Placental epithelial cell (primary cell): ENCODE measurements at places on chromosomes 6 and 20. TPM values are rescaled to one million over a fixed set of nuclear protein-coding genes. Genes with fewer than 3 reads are reported as not detected.

C6orf58 gene
- total RNA-seq, result not detected in 2 replicates

BEND6 gene
- 12.6 and 20.6 TPM in 2 replicates for total RNA-seq

LAMA4 gene
- 0.22 and 1.2 TPM in 2 replicates for total RNA-seq

FRK gene
- 5.1 and 6.5 TPM in 2 replicates for total RNA-seq

MAP7 gene
- 15.3 and 15.9 TPM in 2 replicates for total RNA-seq

MAFB gene
- total RNA-seq, result 33.2 and 79.3 TPM in 2 replicates

NFKBIE gene
- total RNA-seq, result 4.8 and 5.9 TPM in 2 replicates

GGTLC1 gene
- total RNA-seq, result not detected in 2 replicates

MEP1A gene
- not detected in 2 replicates for total RNA-seq

BPIFA1 gene
- total RNA-seq, result not detected in 2 replicates

PRDM1 gene
- total RNA-seq, result 0.79 and 0.98 TPM in 2 replicates

SLC22A16 gene
- not detected in 2 replicates for total RNA-seq

ZBTB46 gene
- total RNA-seq, result 1.6 and 1.8 TPM in 2 replicates

KCNQ5 gene
- total RNA-seq, result 0.43 and 5.9 TPM in 2 replicates

POPDC3 gene
- under 0.01 TPM in 1 of 2 replicates, not detected in the other for total RNA-seq

ECT2L gene
- 0.39 TPM in 1 of 2 replicates, not detected in the other for total RNA-seq

ACTL10 gene
- 6.0 and 7.1 TPM in 2 replicates for total RNA-seq

TSBP1 gene
- not detected in 2 replicates for total RNA-seq

RIPPLY2 gene
- total RNA-seq, result not detected in 2 replicates

RFX6 gene
- not detected in 2 replicates for total RNA-seq

ORC3 gene
- 23.9 and 27.1 TPM in 2 replicates for total RNA-seq

HLA-G gene
- total RNA-seq, result 1.8 and 4.7 TPM in 2 replicates

CARMIL1 gene
- 64.4 and 68.7 TPM in 2 replicates for total RNA-seq

VGLL2 gene
- total RNA-seq, result not detected in 2 replicates

PPP1R16B gene
- total RNA-seq, result under 0.01 TPM in 2 replicates

IER3 gene
- total RNA-seq, result 46.3 and 236 TPM in 2 replicates

TREM2 gene
- total RNA-seq, result not detected in 2 replicates

CEP250 gene
- 13.9 and 16.1 TPM in 2 replicates for total RNA-seq

C6orf52 gene
- total RNA-seq, result not detected in 2 replicates

LRP11 gene
- total RNA-seq, result 84.8 and 110 TPM in 2 replicates

ZFP57 gene
- total RNA-seq, result 1.6 TPM in 2 replicates

PRKN gene
- total RNA-seq, result 0.22 and 2.7 TPM in 2 replicates

TENT5A gene
- total RNA-seq, result 28.0 and 78.9 TPM in 2 replicates

TFEB gene
- 4.2 and 5.5 TPM in 2 replicates for total RNA-seq

FKBP5 gene
- 75.4 and 82.8 TPM in 2 replicates for total RNA-seq

BNIP5 gene
- not detected in 2 replicates for total RNA-seq

C2 gene
- total RNA-seq, result 0.22 and 1.6 TPM in 2 replicates

PFDN6 gene
- total RNA-seq, result 16.5 and 29.7 TPM in 2 replicates

PRICKLE4 gene
- 0.65 and 5.5 TPM in 2 replicates for total RNA-seq

NINL gene
- total RNA-seq, result 14.3 and 23.6 TPM in 2 replicates

CLIC5 gene
- 1.2 and 1.5 TPM in 2 replicates for total RNA-seq

PPIL6 gene
- 0.22 and 0.39 TPM in 2 replicates for total RNA-seq

OPRL1 gene
- 1.3 and 2.0 TPM in 2 replicates for total RNA-seq

TNFAIP3 gene
- total RNA-seq, result 4.3 and 6.3 TPM in 2 replicates

RAET1L gene
- total RNA-seq, result 0.22 TPM in 1 of 2 replicates, not detected in the other

OR2J3 gene
- total RNA-seq, result not detected in 2 replicates

CST4 gene
- total RNA-seq, result not detected in 2 replicates

PKIB gene
- 1.4 and 2.4 TPM in 2 replicates for total RNA-seq

EYS gene
- not detected in 2 replicates for total RNA-seq

CPXM1 gene
- under 0.01 TPM in 1 of 2 replicates, not detected in the other for total RNA-seq

ARMH2 gene
- total RNA-seq, result not detected in 2 replicates

GHRH gene
- total RNA-seq, result not detected in 2 replicates

ZNF391 gene
- total RNA-seq, result 1.5 and 2.7 TPM in 2 replicates
